Effector memory CD4-positive, alpha-beta T cell (primary cell): ENCODE measurements at places on chromosomes 2 and 18.

DNA sequence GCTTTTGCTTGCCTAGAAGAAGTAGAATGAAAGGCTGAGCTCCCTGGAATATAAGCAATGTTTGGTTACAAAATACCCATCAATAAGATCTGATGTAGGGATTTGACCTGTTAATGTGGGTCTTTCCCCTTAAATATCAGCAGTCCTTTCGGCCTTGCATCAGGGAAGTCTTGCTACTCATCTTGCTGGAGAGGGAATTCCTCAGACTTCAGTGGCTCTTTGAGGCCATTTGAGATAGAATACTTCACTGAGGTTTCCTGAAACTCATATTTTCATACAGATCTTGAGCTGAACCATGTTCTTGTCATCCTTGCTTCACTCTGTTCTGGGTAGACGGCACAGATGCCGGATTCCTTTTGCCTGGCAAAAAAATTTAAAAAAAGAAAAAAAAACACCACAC is 3.9 kb downstream of the TWIST2 start:
- H3K27me3 ChIP-seq = peaks cover 4% of the 10 kb centered on the region
- no peak overlapping the region for H3K4me3 ChIP-seq
- DNase-seq = no peak
- H3K4me1 ChIP-seq = peaks cover 7% of the 10 kb centered on the region
- no peak overlapping the region for H3K27ac ChIP-seq

- H3K4me1 ChIP-seq = no peaks in the 10 kb centered on the region
- no peaks in the 10 kb centered on the region for H3K36me3 ChIP-seq
- H3K27ac ChIP-seq = no peak overlapping the region
- DNase-seq = peak; percentile 57
- H3K27me3 ChIP-seq = no peaks in the 10 kb centered on the region
- no peak overlapping the region for H3K4me3 ChIP-seq
Measured at GRCh38 chr2:24827321-24828237, 34.4 kb downstream of the CENPO start.

DNA sequence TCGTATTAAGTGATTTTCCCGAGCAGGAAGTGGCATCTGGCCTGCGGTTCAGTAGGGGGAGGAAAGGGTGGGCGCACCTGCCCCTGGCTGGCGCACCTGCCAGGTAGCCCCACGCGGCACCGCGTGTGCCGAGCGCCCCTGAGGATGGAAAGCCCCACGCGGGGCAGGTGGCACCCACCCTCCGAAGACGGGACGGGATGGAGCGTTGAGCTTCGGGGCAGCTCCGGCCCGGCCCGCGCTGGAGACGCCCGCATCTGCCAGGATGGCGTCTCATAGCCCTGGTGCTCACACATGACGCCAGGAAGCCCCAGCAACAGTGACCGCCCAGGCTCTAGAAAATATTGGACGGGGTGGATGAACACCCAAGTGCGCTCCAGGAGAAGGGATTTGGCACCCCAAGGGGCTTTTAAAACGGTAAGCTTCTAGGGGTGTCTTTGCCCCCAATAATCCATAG is 2.5 kb upstream of the NFATC1 start:
- peaks cover 26% of the 10 kb centered on the region for H3K4me1 ChIP-seq
- peak overlapping the region; percentile 54 for H3K27ac ChIP-seq
- H3K4me3 ChIP-seq = peak overlapping the region; percentile 73
- H3K36me3 ChIP-seq = no peaks in the 10 kb centered on the region
- DNase-seq = no peak
- H3K27me3 ChIP-seq = no peaks in the 10 kb centered on the region

- H3K4me3 ChIP-seq = no peak overlapping the region
- H3K4me1 ChIP-seq = no peaks in the 10 kb centered on the region
- H3K27ac ChIP-seq = no peak overlapping the region
- H3K27me3 ChIP-seq = no peaks in the 10 kb centered on the region
- DNase-seq = no peak
Measured at GRCh38 chr18:3048121-3048520, 35.2 kb upstream of the LPIN2 start.
